CD4-positive, CD25-positive, alpha-beta regulatory T cell (primary cell): ENCODE measurements at places on chromosomes 4 and X. TPM values are rescaled to one million over a fixed set of nuclear protein-coding genes. Genes with fewer than 3 reads are reported as not detected.

GRCh38 chr4:26878794-26879391, 18.3 kb downstream of the STIM2 start:
- H3K36me3 ChIP-seq, result no peaks in the 10 kb centered on the region
- no peak for DNase-seq
- no peaks in the 10 kb centered on the region for H3K27me3 ChIP-seq
- H3K27ac ChIP-seq, result peak overlapping the region; percentile 80

DNA sequence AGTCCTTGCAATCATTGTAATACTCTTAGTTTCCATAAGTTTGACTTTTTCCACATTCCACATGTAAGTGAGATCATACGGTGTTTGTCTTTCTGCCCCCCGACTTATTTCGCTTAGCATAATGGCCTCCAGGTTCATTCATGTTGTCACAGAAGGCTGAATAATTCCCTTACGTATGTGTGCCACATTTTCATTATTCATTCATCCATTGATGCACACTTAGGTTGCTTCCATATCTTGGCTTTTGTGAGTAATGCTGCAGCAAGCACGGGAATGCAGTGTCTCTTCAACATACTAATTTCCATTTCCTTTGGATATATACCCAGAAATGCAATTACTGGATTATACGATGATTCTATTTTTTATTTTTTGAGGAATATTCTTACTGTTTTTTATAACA, 22.0 kb upstream of the VEGFC start:
- H3K27me3 ChIP-seq, result no peaks in the 10 kb centered on the region
- no peak overlapping the region for H3K27ac ChIP-seq
- DNase-seq, result no peak
- H3K36me3 ChIP-seq, result no peaks in the 10 kb centered on the region
- H3K4me3 ChIP-seq, result no peak overlapping the region

DNA sequence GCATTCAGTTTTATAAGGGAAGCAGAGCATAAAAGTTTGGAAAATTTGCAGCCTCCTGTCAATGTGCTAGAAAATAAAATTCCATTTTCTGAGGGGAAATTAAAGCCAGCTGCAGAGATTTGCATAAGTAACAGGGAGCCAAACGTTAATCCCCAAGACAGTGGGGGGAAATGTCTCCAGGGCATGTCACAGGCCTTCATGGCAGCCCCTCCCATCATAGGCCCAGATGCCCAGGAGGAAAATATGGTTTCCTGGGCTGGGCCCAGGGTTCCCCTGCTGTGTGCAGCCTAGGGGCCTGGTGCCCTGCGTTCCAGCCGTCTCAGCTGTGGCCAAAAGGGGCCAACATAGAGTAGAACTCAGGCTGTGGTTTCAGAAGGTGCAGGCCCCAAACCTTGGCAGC, 9.3 kb downstream of the RNF4 start:
- H3K36me3 ChIP-seq, result peaks cover 9% of the 10 kb centered on the region
- DNase-seq, result no peak
- H3K27ac ChIP-seq, result no peak overlapping the region
- H3K4me3 ChIP-seq, result peak overlapping the region; percentile 34
- no peaks in the 10 kb centered on the region for H3K27me3 ChIP-seq
- H3K4me1 ChIP-seq, result peaks cover 83% of the 10 kb centered on the region

GRCh38 chr4:136793848-136794247, 738.4 kb downstream of the PCDH18 start:
- H3K27ac ChIP-seq, result no peak overlapping the region
- no peaks in the 10 kb centered on the region for H3K4me1 ChIP-seq
- H3K4me3 ChIP-seq, result no peak overlapping the region
- no peak for DNase-seq

Gene SYN1
- polyA plus RNA-seq, result not detected

- H3K4me1 ChIP-seq, result no peaks in the 10 kb centered on the region
- no peaks in the 10 kb centered on the region for H3K27me3 ChIP-seq
- no peaks in the 10 kb centered on the region for H3K36me3 ChIP-seq
- H3K4me3 ChIP-seq, result no peak overlapping the region
Observed at GRCh38 chrX:46059316-46059715, 485.9 kb downstream of the ZNF674 start.

Gene DCAF8L2
- polyA plus RNA-seq, result not detected

GRCh38 chrX:14501327-14501726, 28.0 kb upstream of the GLRA2 start:
- H3K4me1 ChIP-seq, result no peaks in the 10 kb centered on the region
- H3K27me3 ChIP-seq, result no peaks in the 10 kb centered on the region
- H3K36me3 ChIP-seq, result no peaks in the 10 kb centered on the region
- no peak overlapping the region for H3K27ac ChIP-seq

GRCh38 chr4:102169345-102169744, 175.9 kb downstream of the SLC39A8 start:
- no peak overlapping the region for H3K27ac ChIP-seq
- H3K4me1 ChIP-seq, result no peaks in the 10 kb centered on the region
- no peak for DNase-seq
- H3K36me3 ChIP-seq, result no peaks in the 10 kb centered on the region
- no peak overlapping the region for H3K4me3 ChIP-seq
- H3K27me3 ChIP-seq, result no peaks in the 10 kb centered on the region

DNA sequence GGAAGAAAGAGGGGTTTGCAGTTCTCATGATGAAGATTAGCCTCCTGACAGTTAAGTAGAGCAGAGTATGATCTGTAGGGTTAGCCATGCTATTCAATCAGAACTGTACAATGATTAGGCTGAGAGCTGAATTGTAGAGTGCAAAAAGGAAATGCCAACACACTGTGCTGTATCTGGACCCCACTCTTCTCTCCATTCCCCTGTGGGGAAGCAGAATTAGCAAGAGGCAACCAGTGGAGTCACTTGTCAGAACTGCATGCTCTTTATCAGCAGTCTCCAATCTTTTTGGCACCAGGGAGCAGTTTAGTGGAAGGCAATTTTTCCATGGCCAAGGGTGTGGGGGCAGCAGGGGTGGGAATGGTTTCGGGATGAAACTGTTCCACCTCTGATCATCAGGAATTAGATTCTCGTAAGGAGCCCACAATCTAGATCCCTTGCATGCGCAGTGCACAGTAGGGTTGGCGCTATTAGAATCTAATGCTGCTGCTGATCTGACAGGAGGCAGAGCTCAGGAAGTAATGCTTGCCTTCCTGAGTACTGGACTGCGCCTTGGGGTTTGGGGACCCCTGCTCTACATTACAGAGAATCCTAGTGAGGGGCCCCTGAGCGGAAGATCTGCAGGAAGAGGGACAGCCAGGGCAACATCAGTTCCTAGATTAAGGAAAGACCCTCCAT, 19.4 kb downstream of the TBC1D9 start:
- no peaks in the 10 kb centered on the region for H3K4me1 ChIP-seq
- H3K36me3 ChIP-seq, result no peaks in the 10 kb centered on the region
- no peak for DNase-seq
- no peaks in the 10 kb centered on the region for H3K27me3 ChIP-seq
- H3K27ac ChIP-seq, result no peak overlapping the region
- H3K4me3 ChIP-seq, result no peak overlapping the region

- H3K36me3 ChIP-seq, result peaks cover 20% of the 10 kb centered on the region
- H3K4me1 ChIP-seq, result peaks cover 31% of the 10 kb centered on the region
- H3K27ac ChIP-seq, result peak overlapping the region; percentile 66
- H3K27me3 ChIP-seq, result no peaks in the 10 kb centered on the region
- H3K4me3 ChIP-seq, result no peak overlapping the region
Observed at GRCh38 chr4:2261110-2261852, 628 bp downstream of the MXD4 start.

DNA sequence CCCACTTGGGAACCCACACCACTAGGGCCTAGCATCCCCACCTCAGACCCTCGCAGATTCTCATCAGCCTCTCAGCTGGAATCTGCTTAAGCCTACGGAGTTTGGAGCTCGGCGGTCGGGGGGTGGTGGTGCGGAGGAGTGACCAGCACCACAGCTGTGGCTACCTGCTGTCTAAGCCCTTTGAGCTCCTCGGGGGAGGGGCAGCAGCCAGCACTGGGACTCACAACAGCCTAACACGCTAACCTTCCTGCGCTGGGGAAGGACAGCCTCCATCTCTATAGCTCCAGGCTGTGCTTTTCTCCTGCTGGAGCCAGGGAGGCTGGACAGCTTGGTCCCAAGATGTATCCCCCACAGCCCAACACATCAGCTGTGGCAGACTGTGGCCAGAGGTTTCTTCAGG, 281.5 kb downstream of the USP46 start:
- no peak for DNase-seq
- H3K36me3 ChIP-seq, result no peaks in the 10 kb centered on the region
- H3K27ac ChIP-seq, result no peak overlapping the region
- H3K4me1 ChIP-seq, result no peaks in the 10 kb centered on the region
- H3K27me3 ChIP-seq, result no peaks in the 10 kb centered on the region
- H3K4me3 ChIP-seq, result no peak overlapping the region

Gene TEC
- 1.2 TPM for polyA plus RNA-seq

DNA sequence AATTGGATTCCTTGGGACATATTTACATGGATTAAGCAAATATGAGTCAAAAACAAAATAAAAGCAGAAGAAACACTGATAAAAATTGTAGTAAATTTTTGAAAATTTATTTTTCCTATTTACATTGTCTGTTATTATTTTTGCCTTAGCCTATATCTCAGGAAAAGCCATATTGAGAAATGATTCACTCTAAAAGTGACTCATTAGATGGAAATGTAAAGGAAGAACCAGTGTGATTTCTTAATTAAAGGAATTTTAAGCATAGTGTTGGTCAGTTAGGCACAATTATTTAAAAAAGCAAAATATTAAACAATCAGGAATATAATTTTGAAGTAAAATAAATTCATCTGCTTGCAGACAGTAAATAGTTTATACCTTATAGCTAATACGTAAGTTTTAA, 167.4 kb upstream of the NAP1L5 start:
- H3K4me1 ChIP-seq, result no peaks in the 10 kb centered on the region
- no peaks in the 10 kb centered on the region for H3K36me3 ChIP-seq
- no peak overlapping the region for H3K4me3 ChIP-seq
- no peak overlapping the region for H3K27ac ChIP-seq

Gene ADH1C
- polyA plus RNA-seq, result not detected

Gene YY2
- 0.49 TPM for polyA plus RNA-seq

Gene MAGEB17
- polyA plus RNA-seq, result not detected

DNA sequence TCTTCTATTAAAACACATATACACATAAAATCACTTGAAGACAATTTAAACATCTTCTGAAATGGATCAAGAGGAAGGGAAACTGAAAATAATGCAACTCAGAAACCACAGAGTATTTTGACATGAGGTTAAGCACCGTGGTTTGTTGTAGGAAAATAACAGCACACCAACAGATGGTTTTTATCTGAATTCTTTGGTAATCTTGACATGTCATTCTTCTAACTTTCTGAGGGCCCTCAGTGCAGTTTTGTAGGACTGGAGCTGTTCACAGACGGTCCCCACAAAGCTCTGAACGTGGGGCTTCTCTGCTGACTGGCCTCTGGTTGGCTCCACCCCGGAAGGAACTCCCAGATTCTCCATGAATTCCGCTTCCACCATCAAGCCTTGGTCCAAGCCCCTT, 16.0 kb upstream of the TLR8 start:
- H3K4me3 ChIP-seq, result no peak overlapping the region
- no peak overlapping the region for H3K27ac ChIP-seq
- no peaks in the 10 kb centered on the region for H3K4me1 ChIP-seq
- no peaks in the 10 kb centered on the region for H3K27me3 ChIP-seq
- DNase-seq, result peak; percentile 18

DNA sequence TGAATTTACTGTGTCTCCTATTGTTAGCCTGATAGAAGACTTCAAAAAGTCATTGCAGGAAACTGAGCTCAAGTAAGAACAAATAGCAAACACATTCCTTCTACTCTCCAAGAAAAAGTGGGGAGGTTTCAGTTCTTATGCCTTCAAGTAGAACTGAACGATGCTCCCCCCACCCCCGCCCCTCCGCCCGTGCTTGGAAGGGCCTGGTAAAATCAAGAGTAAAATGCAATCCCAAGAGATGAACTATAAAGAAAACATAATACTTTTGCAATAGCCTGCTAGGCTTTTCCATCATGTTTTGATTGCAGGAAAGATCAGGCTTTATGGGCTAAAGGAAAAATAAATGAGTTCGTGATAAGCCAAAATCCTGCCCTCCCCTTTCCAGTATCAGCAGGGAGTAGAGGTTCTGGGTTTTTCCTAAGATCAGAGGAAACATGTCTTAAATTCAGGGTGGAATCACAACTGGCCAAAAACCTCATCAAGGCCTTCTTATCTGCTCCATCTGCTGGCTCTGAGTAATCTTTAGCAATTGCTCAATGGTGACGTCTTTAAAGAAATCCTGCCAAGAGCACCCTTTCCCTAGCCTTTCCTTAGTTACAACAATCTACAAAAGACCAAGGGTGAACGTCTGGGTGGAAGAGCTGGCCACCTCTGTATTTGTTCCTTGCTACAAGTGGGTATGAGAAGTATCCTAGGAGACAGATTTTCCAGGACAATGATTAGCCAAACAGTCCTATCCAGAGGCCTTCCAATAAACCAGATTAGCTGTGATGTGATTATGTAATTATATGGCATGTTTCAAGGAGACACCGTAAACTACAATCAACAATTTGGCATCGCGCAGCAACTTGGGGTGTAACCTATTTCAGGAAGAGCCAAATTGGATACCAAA, 66.3 kb upstream of the FAM9C start:
- no peaks in the 10 kb centered on the region for H3K4me1 ChIP-seq
- H3K27me3 ChIP-seq, result no peaks in the 10 kb centered on the region
- DNase-seq, result no peak
- no peaks in the 10 kb centered on the region for H3K36me3 ChIP-seq
- no peak overlapping the region for H3K4me3 ChIP-seq
- H3K27ac ChIP-seq, result no peak overlapping the region

- no peaks in the 10 kb centered on the region for H3K27me3 ChIP-seq
- no peak overlapping the region for H3K4me3 ChIP-seq
- H3K4me1 ChIP-seq, result peaks cover 9% of the 10 kb centered on the region
- no peak overlapping the region for H3K27ac ChIP-seq
- H3K36me3 ChIP-seq, result peaks cover 46% of the 10 kb centered on the region
Observed at GRCh38 chrX:118553042-118553710, 57.6 kb downstream of the DOCK11 start.

Gene PDHA1
- 61.8 TPM for polyA plus RNA-seq

GRCh38 chr4:155430895-155431795, 54.4 kb upstream of the MAP9 start:
- H3K27ac ChIP-seq, result no peak overlapping the region
- H3K27me3 ChIP-seq, result no peaks in the 10 kb centered on the region
- H3K4me1 ChIP-seq, result no peaks in the 10 kb centered on the region
- H3K4me3 ChIP-seq, result no peak overlapping the region

DNA sequence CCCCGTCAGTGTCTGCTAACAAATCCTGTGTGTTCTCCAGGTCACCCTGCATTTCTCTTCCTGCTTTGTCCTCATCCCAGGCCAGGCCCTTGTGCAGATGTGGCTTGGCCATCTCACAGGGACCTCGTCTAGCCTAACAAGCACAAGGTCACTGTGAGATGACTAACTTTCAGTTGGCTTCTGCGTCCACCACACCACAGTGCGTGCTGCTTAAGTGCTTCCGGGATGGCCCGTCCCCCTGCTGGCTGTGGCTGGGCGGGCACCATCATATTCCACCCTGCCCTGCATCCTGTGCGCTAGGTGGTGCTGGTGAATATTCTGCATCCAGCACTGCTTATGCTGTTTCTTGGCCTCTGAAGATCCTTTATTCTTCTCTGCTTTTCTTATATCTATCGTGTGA, 33.8 kb downstream of the RBBP7 start:
- H3K36me3 ChIP-seq, result peaks cover 55% of the 10 kb centered on the region
- no peak overlapping the region for H3K27ac ChIP-seq
- peak; percentile 16 for DNase-seq
- H3K27me3 ChIP-seq, result no peaks in the 10 kb centered on the region
- no peaks in the 10 kb centered on the region for H3K4me1 ChIP-seq
